Fibroblast of the aortic adventitia (primary cell): ENCODE measurements at places on chromosomes 11 and 22. TPM values are rescaled to one million over a fixed set of nuclear protein-coding genes. Genes with fewer than 3 reads are reported as not detected.

- peak; percentile 86 for DNase-seq
Observed at GRCh38 chr11:5123802-5124521, 14.2 kb downstream of the OR52A5 start.

DNA sequence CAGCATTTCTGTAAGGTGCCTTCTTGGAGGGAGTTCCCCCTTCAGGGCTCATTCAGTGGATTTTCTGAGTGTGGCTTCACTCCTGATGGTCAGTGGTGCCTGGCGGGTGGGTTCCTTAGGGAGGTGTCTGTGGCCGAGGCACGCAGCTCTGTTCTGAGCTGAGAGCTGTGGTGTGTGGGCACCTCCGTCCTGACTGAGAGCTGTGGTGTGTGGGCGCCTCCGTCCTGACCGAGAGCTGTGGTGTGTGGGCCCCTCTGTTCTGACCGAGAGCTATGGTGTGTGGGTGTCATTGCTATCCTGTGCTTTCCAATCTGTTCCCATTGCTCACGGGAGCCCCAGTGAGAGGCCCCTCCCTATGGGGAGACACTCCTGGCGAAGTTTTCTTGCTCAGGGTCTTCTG is 39.8 kb downstream of the MUC6 start:
- no peak for DNase-seq

- DNase-seq, result no peak
Observed at GRCh38 chr11:69260622-69261021, 33.3 kb upstream of the MYEOV start.

GRCh38 chr22:25404556-25404927 is 159.9 kb upstream of the GRK3 start:
- no peak for DNase-seq

DNA sequence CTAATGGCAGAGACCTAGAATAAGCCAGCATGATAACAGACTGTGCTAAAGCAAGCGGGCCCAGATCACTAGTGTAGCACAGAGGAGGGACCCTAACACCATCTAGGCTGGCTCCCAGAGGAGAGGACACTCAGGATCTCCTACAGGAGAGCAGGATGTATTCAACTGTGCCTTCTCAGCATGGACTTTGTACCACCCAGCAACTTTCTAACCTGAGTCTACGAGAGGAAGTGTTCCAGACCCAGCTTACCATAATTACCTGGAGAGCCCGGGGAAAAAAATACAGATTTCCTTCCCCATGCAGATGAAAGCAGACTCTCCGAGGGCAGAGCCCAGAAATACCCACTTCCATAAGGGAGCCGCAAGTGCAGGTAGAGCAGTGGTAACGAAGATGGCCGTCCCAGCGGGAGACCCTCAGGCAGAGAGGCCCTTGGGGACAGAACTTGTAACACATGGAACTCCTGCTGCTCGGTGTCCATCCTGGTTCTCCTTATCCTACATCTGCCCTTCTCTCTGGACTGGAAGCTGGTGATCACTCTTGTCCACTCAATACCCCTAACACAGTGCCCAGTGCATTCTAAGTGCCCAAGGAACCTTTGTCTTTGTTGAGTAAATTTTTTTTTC is 20.2 kb downstream of the DDX25 start:
- no peak for DNase-seq

OR52A1 gene
- not detected in 2 replicates for total RNA-seq

GRCh38 chr11:86503131-86503530 is 128.4 kb downstream of the CCDC81 start:
- DNase-seq, result no peak

DNA sequence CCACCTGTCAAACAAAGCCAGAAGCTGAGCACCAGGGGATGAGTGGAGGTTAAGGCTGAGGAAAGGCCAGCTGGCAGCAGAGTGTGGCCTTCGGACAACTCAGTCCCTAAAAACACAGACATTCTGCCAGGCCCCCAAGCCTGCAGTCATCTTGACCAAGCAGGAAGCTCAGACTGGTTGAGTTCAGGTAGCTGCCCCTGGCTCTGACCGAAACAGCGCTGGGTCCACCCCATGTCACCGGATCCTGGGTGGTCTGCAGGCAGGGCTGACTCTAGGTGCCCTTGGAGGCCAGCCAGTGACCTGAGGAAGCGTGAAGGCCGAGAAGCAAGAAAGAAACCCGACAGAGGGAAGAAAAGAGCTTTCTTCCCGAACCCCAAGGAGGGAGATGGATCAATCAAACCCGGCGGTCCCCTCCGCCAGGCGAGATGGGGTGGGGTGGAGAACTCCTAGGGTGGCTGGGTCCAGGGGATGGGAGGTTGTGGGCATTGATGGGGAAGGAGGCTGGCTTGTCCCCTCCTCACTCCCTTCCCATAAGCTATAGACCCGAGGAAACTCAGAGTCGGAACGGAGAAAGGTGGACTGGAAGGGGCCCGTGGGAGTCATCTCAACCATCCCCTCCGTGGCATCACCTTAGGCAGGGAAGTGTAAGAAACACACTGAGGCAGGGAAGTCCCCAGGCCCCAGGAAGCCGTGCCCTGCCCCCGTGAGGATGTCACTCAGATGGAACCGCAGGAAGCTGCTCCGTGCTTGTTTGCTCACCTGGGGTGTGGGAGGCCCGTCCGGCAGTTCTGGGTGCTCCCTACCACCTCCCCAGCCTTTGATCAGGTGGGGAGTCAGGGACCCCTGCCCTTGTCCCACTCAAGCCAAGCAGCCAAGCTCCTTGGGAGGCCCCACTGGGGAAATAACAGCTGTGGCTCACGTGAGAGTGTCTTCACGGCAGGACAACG is 11.7 kb downstream of the CXCR5 start:
- DNase-seq, result no peak

- no peak for DNase-seq
Observed at GRCh38 chr11:112132737-112133136, 31.2 kb downstream of the IL18 start.

DNA sequence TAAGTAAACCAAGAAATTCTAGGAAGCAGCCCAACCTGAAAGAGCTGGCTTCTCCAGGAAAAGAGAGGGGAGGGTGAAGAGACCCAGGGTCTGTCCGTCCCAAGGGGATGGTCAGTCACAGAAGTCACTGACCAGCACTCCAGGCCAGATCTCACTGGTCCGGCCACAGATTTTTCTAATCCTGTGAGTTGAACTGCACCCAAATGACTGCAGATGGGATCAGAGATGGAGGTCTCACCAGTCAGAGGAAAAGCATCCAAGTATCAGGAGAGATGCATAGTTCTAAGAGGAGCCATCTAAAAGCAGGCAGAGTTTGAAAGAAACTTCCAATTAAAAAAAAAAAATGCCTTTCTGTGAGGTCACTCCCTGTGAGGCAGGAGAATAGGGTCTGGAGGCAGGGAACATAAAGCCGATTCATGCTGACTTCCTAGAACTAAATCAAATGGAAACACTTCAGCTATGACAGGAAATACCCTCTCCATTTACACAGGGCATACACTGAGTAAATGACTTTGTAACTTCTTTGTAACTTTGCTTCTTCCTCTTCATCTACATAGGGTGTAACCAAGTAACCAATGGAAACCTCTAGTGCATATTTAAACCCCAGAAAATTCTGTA is 144.5 kb downstream of the CCDC34 start:
- peak; percentile 94 for DNase-seq

DNA sequence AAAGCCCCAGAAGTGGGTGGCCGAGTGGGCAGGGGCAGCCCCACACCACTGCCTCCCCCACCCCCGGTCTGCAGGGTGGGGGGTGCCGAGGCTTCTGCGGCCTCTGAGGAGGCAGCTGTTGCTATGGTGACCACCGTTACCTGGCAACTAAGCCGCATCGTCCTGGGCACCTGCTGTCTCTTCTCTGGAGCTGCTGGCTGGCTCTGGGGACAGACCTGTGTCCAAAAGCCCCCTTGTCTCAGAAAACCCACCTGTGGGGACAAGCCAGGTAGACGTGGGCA is 79.9 kb upstream of the PRR5 start:
- DNase-seq, result no peak

RRP7A gene
- total RNA-seq, result 12.0 and 18.6 TPM in 2 replicates

- DNase-seq, result peak; percentile 93
Observed at GRCh38 chr11:86116386-86116726, 47.5 kb upstream of the PICALM start.

- no peak for DNase-seq
Observed at GRCh38 chr11:44964526-44965209, 14.0 kb upstream of the TP53I11 start.

PLEKHB1 gene
- 1.1 and 1.9 TPM in 2 replicates for total RNA-seq

GRCh38 chr11:111540114-111540936 is at the start of gene LAYN:
TSS of gene LAYN (plus strand) at chr11:111540720. CDS start at chr11:111540844, 124 bp downstream.
- DNase-seq, result peak; percentile 26

DNA sequence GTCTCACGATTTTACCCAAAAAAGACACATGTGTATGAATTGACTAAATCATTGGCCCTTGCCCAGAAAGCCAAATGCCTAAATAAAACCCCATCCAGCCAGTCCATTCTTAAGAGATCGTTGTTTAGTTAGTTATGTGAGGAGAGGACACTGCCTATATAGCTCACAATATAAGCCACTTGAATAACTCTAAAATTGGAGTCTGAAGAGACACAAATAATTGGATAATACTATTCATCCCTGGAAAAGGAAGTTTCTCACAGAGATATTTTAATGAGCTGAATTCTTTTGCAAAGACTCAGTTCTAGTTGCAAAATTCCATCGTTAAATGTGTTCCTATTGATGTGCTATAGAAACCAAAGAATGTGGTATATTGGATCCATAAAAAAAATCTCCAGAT is 176.7 kb downstream of the SOX6 start:
- no peak for DNase-seq

LIF gene
- total RNA-seq, result 0.57 and 6.2 TPM in 2 replicates

- no peak for DNase-seq
Observed at GRCh38 chr11:125842321-125842948, 9.3 kb downstream of the PATE4 start.

TIGD3 gene
- total RNA-seq, result 0.27 TPM in 1 of 2 replicates, not detected in the other

- no peak for DNase-seq
Observed at GRCh38 chr22:43530349-43531201, 118.8 kb downstream of the MPPED1 start.
